Hepatocyte (in vitro differentiated cells): ENCODE measurements at places on chromosomes 2 and 18. TPM values are rescaled to one million over a fixed set of nuclear protein-coding genes. Genes with fewer than 3 reads are reported as not detected.
A peak's percentile ranks its signal among the peaks of the same experiment; 100 is the strongest.

DNA sequence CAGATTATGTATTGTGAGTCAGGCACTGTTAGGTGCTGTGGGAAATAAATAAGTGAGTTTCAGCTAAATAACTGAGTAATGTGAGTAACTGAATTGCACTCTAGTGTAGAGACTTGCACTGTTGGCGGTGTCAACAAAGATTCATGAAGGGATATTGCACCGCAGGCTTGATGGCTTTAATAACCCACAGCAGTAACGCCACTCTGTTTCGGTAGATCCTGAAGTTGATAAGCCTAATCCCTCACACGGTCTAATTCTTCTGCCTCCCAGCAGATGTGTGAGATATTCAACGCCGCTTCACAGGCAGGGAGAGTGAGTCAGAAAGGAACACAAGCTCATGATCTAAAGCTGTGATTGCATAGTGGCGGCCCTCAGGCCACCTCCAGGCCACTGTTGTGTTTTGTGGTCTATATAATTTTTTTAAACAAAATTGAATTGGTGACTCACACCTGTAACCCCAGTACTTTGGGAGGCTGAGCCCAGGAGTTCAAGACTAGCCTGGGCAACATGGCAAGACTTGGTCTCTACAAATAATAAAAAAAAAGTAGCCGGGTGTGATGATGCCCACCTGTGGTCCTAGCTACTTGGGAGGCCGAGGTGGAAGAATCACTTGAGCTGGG lies 94.3 kb downstream of the LIPG start:
- peak; percentile 52 for DNase-seq

GRCh38 chr2:225027061-225027762 lies 15.1 kb downstream of the DOCK10 start:
- DNase-seq = no peak

DNA sequence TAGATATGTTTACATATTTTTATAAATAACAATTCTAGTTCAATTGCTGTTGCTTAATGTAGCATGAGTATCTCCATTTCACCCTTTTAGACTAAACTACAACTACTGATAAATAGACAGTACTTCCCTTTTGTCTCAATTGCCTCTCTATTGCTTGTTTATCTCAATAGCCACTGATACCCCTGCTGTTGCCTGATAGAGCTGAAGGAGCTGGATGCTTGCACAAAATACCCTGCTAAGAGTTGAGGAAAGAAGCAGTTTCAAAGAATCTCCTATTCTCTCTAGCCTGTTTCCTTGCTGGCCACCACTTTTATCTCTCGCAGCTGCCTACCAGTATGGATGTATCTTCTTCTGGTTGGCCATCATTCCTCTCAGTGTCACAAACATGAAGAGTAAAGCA lies 16.9 kb upstream of the ZNF804A start:
- DNase-seq = no peak

Gene INPP4A
- total RNA-seq = 9.2 and 13.1 TPM in 2 replicates

DNA sequence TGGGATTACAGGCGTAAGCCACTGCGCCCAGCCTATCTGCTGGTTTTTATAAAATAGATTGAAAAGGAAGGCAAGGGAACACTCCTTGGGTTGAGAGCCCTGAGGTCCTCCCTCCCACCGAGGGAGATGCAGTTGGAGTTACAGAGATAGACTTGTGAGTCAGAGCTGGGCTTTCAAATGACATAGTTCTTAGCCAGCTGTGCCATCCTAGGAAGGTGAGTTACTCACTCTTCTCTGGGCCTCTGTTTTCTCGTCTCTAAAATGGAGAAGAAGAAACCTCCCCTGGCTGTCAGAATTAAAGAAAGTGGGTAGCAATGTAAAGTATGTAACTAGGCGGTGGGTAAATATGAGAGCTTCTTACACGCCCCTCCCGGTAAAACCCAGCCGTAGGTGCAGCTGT lies 2.4 kb downstream of the LRRFIP1 start:
- DNase-seq = no peak

DNA sequence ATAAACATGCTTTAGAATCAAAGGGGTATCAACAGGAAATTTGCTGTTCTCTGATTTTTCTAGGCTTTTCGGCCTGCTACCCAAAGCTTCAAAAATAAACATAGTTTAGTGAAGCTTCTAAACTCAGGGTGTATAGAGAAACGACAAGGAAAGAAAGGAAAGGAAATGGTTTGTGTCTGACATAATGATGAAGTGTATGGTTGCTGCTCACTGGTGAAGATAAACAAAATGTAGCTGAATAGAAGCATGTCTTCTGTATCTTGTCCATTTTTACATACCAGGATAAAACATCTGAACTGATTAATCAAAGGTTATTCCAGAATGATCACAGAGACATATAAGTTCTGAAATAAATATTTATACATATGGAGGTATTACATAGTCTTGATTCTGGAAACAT lies 1324.6 kb upstream of the NRXN1 start:
- DNase-seq = no peak

Gene PLB1
- total RNA-seq = 19.2 and 21.7 TPM in 2 replicates

GRCh38 chr18:36379435-36379984 lies 82.0 kb downstream of the FHOD3 start:
- DNase-seq = no peak

GRCh38 chr18:67425672-67426071 lies 90.8 kb downstream of the DSEL start:
- peak; percentile 26 for DNase-seq

- peak; percentile 46 for DNase-seq
Observed at GRCh38 chr2:84038866-84039265, 420.2 kb downstream of the SUCLG1 start.

DNA sequence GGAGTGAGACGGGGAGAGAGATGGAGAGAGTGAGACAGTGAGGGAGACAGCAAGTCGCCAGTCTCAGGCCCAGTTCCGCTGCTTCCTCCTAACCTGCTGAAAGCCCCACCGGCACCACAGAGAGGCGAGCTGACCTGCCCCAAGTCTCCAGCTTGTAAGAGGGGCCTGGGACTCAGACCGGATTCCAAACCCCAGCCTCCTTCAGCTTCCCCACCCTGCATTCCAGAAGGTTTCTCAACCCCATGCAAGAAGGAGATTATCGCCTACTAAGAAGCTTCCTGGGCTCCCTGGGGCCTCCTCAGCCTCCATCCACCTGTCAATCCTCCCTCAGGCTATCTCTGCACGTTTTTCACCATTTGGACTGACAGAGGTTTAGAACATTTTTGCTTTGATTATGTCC lies 173.1 kb upstream of the RAB6C start:
- DNase-seq = no peak

DNA sequence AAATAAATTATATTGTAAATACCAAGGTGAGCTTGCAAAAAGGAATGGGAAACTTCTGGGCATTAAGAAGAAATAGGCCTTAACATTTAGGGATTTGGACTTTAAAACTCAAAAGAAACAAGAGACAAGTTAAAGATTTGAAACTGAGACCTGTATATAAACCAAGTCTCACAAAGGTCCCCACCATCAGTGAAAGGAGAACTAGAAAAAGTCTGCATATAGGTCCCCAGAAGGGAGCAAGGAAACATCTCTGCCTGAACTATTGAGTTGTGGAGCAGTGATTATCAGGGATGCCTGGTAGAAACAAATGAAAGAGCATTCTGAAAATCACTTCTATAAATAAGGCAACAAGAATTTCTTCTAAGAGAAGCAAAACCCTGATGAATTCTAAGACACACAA lies 30.5 kb upstream of the ITGAV start:
- DNase-seq = no peak

DNA sequence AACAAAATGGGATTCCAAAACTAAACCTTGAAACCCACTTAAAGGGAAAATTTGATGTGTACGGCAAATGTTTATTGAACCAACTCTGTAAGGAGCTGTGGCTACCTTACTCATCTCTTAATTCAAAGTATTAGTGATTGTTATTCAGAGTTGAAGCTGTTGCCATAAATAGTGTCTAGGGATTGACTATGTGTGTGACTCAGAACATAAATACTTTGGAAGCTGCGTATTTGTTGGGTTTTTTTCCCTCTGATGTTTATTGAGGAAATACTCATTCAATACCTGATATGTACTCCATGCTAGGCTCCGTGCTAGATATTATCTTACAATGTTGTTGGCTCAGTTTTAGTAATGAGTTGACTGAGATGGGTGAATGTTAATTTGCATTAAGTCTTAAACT lies 90.4 kb downstream of the PTRHD1 start:
- no peak for DNase-seq

DNA sequence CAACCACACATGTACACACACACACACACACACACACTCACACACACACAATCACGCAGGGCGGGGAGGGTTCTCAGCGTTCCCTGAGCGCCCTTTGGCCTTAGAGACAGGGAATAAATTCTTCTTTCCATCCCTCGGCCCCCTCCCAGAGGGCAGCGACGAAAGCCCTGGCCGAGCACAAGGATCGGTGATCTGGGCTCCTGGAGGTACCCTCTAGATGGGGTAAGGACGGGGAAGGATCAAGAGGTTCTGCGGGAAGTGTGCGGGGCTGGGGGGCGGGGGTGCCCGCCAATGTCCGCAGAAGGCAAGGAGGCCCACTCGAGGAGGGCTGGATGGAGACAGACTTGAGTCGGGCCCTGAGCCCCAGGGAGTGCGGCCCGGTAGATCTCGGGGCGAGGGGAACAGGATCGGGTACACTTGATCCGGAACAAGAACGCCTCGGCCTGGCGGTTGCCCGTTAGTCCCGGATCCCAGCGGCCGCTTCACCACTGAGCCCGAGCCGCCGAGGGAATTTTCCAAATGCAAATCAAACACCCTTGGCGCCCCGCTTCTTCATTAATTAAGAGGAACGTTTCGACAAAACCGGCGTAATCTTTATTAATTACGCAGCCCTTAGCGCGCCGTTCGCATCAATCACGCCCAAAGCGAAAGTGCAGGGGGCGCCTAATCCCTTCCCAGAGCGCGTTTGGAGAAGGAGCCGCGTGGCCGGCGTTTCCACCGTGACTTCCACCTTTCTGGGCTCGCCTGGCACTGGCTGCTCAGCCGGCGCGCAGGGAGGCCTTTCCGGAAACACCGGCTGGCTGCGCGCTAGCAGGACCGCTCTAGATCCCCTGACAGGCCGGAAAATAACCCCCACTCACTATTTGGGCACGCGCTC lies 7.0 kb upstream of the PAX3 start:
- DNase-seq = no peak

Gene ADAM23
- total RNA-seq = 2.0 and 2.8 TPM in 2 replicates

- DNase-seq = no peak
Observed at GRCh38 chr2:123164216-123164615, 860.9 kb upstream of the CNTNAP5 start.

Gene RAB17
- total RNA-seq = 56.8 and 58.3 TPM in 2 replicates

- DNase-seq = peak; percentile 79
Observed at GRCh38 chr2:191866675-191867506, 20.0 kb upstream of the CAVIN2 start.

Gene RSAD2
- total RNA-seq = 1.3 and 1.6 TPM in 2 replicates

Gene ALK
- 0.20 and 0.27 TPM in 2 replicates for total RNA-seq

DNA sequence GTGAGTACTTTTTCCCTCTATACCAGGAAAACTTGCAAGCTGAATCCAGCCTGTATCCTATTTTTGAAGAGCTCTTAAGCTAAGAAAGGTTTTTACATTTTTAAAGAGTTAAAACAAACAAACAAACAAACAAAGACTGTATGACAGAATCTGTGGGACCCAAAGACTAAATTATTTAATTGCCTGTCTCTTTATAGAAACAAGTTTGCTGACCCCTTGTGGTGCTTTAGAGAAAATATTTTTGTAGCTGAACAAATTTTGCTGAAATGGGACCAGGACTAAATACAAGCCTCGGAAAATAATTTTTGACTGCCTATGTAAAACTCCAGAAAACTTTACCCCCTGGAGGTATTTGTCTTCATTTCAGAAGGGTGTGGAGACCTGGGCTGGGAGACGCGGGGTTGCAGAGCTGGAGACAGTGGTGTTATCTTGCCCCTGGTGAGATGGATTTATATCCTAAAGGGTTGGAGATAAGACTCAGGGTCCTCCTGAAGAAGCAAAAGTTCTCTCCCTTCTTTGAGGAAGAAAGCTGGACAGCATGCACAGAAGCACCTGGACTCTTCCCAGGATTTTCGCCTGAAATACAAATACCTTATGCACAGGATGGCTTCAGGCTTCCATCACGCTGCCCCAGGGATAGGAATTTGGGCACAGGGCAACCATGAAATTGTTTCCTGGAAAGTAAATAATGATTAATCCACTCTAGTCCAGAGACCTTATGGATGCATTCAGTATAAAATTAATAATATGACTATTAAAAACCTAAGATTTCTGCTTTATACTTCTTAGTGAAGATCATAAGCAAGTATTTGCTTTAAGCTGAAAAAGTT lies 54.3 kb downstream of the TMX3 start:
- DNase-seq = peak; percentile 66

DNA sequence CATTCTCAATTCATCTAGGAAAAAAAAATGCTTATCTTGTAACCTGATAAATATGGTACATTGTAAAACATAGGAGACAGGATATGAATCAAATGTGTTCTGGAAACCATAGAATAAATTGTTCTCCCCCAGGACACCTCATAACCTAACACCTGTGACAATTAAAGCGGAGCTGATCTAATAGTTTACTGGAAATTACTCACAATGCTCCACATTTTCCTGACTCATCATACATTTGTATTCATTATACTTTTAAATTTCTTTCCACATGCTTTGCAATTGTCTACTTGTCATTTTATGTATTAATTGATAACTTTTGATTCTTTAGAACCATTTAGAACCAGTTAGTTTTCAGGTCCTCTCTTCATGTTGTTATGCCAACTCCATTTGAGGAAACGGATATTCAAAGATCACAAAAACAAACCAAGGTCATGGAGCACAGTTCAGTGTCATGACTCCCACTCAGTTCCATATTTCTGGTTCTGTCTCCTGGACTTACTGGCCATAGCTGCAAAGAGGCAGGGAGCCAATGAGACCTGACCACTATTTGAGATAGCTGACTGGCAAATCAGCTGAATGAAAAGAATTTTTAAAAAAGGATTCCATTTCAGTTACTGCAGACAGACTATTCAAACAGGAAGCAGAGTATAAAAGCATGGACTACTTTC lies 128.5 kb downstream of the CALCRL start:
- DNase-seq = no peak

Gene NOP58
- 51.9 and 57.0 TPM in 2 replicates for total RNA-seq

GRCh38 chr2:77649856-77650255 lies 127.7 kb upstream of the LRRTM4 start:
- DNase-seq = no peak

GRCh38 chr2:117968722-117969121 lies 45.1 kb downstream of the CCDC93 start:
- no peak for DNase-seq

- DNase-seq = no peak
Observed at GRCh38 chr2:158685646-158686045, 109.5 kb upstream of the DAPL1 start.

Gene LIPG
- total RNA-seq = 75.2 and 85.2 TPM in 2 replicates

DNA sequence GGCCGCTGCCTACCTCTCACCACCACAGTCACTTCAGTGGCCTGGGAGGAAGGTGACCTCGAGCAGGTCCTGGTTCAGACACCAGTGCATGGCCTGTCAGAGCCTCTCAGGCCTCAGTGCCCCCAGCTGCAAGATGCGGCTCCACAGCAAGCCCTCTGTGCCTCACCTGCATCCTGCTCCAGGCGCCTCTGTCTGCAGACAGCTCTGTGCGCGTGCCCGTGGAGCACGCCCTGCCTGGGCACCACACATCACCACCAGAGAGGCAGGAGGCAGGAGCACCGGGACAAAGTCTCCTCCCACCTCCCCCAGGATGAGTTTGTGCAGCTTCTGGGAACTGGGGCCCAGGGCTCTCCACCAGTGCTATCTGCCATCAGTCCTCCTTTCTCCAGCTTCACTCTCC lies 98.7 kb downstream of the TFCP2L1 start:
- no peak for DNase-seq
